Stimulated activated CD8-positive, alpha-beta memory T cell treated with anti-CD3 and anti-CD28 coated beads, Interleukin-12 subunit alpha, Interleukin-12 subunit beta, amount 100 ng/mL, for 1 hour (primary cell): ENCODE measurements at places on chromosomes 4 and X.

DNA sequence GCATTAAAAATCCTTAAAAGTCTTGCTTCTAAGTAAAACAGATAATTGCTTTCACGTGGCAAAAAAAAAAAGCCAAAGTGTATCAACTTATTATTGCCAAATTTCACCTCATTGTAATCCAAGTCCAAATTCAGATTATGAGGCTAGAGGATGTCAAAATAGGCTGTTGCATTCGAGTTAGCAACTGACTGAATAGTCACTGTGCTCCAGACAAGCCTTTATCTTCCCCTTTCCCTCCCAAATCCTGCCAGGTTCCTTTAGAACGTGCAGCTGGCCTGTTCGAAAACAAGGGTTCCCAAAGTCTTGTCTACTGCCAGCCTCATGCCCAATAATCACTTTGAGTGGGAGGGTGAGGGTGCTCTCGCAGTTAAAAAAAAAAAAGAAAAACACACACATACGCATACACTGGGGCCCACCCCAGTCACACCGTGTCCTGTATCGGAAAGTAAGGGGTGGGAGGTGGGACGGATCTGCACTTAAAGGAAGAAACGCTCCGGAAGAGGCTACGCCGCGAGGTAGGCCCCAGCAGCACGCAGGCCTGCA lies 603 bp downstream of the MAD2L1 start:
- DNase-seq: no peak

DNA sequence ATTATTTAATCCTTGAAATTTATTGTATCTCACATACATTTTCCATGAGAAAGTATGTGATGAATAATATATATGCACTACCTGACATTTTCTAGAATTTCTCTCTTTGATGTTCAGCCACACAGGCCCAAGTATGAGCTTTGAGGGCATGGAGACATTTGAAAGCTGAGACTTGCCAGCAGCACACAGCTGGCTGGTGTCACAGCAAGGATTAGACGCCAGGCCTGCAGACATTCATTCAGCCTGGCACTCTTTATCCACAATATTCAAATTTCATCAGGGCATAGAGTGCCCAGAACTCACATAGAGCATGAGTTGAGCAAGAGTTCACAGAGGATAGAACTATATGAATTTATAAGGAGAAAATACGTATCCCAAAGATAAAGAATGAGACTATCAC lies 74.0 kb downstream of the GRIA2 start:
- no peak for DNase-seq

DNA sequence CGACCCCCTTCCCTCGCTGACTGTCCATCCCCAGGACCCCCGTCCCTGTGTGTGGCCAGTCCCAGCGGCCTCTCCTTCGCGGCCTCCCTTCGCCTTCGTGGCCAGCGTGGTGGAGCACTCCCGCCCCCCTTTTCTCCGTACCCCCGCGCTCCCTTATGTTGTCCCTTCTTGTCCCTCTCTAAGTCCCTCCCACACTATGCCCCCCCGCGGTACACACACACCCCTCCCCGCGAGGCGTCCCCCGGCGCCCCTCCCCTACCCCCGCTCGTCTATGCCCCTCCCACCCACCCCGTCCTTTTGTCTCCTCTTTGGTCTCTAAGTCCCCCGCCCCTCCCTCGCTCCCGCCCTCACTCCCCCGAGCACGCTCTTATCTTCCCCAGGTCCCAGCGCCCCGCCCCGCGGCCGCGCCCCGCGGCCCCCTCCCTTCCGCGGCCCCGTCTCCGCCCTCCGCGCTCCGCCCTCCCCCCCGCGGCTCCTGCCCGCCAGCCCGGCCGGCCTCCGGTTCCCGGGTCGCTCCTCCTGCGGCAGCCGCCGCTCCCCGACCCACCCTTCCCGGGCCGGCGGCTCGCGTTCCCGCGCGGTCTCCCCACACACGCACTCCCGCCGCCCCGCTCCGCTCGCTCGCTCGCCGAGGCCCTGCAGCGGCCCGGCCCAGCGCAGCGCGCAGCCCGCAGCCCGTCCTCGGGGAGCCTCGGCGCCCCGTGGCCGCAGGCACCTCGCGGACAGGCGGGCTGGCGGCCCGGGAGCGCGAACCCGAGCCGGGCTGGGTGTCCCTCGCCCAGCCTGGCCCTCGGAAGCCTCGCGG lies 26.3 kb downstream of the UTP14A start:
- DNase-seq: peak; percentile 57

GRCh38 chrX:22628275-22628674 lies 355.6 kb downstream of the CBLL2 start:
- no peak for DNase-seq

DNA sequence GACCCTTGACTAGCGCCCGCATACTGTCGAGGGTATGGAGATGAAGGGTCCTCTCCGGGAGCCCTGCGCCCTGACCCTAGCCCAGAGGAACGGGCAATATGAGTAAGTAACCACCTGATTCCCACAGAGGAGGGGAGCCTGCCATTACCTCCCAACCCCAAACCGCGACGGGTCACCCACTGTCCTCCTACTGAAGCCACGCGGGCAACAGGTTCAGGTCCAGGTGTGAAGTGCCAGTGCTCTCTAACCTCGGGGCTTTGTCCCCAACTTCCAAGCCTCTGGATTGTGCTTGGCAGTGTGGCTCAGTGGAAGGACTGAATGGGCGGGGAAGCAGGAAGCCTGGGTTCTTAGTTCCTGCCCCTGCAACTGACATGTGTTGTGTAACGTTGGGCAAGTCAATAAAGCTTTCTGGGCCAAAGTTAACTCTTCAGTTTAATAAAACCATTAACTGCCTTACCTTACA lies 694 bp downstream of the OCRL start:
- no peak for DNase-seq

DNA sequence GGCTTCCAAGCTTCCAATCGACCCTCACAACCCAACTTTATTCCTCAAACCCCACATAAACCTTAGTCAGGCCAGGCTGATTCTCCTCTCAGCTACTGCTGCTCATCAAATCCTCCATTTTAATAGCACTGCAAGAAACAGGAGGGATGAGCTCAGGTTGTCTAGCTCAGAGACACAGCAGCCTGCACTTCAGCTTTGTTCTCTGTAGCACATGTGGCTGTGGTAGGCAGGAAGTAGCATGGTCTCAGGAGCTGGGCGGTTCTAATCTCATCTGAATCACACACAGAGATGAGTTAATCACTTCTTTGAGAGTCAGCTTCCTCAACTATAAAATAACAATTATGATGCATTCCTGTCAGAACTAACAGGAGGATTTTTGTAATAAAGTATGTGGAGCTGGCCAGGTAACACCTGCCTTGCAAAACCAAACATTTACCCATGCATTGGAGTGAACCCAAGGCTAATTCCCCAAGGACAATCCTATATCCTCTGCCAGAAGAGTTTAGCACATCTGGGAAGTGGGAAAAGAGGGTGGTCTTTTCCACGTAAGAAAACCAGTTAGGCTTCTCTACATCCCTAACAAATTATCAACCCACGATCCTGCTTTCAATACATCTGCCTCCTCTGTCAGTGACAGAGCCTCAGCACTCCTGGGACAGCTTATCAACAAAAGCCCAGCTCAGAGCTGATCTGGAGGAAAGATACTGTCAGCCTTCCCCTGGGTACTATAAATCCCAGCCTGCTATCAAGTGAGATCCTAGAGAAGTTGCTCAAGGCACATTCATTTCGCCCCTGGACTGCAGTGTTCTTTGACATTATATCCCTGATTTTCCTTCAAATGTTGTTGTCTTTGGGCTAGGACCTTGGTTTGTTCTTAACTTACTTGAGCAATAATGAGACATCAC lies 32.8 kb downstream of the ELOVL6 start:
- peak; percentile 32 for DNase-seq

DNA sequence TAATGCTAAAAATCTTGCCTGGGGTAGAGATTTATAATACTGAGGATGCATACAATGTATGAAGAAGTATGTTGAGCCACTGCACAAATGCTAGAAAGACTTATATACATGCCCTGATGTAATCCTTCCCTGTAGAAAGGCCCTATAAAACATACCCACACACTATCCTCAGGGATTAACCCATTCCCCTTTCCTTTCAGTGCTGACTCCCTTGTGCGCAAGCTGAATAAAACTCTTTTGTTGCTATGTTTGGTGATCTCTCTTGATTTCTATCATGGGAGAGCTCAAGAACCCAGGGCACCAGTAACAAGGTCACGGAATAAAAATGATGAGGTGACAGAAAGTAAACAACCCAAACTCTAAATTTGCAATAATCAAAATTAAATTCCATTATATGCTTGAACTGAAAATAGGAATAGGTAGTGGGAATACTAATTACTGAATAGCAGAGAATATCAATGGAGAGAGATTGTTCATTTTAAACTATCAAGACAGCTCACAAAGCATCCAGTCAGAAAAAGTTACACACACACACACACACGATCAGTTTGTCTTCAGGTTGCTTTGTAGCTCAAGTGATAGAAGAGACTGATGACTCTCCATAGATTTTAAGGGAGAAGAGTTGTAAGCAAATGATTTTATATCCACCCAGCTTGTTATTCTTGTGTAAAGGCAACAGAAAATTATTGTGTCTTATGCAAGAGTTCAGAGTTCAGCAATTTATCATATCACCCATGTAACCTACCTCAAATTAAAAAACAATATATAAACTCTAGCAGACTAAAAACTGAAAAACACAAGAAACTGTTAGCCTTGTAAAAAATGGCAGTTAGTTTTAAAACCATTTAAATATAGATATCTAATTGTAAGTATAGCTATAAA lies 14.8 kb downstream of the TIGD2 start:
- DNase-seq: no peak

DNA sequence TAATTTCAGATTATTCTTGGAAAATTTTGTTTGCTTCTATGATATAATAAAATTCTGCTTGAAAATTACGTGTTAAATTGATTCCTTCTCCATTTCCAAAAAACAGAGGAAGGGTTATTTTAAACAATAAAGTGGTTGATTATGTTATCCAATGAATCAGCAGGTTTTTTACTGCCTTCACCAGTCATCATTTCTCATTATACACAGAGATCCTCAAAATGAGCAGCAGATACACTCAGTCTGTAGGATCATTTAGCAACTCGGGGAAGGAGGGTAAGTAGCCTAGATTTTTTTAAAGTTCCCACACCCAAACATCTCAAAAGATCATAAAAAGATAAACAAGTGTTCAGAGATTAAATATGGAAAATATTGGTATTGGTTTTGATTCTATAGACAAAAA lies 6.8 kb upstream of the TMEM144 start:
- DNase-seq: no peak

- DNase-seq: no peak
Measured at GRCh38 chr4:15836362-15836761, 58.2 kb downstream of the CD38 start.

- no peak for DNase-seq
Measured at GRCh38 chr4:58209551-58209950, 1099.4 kb upstream of the IGFBP7 start.

- no peak for DNase-seq
Measured at GRCh38 chrX:11242704-11243103, 50.5 kb upstream of the AMELX start.

DNA sequence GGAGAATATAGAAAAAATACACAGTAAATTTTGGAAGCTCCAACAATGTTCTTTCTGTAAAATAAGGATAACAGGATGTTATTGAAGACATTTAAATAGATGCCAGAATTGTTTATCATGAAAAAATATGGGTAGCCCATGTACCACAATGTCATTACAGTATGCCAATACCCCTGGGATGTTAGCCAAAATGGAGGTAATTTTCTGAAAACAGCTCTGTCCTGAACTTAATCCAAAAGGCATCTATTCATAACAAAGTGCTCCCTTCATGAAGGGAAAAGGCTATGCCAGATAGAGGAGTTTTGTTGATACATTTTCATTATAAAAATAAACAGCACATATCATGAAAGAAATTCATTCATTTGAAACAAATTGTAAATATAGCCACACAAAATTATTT lies 1902.6 kb upstream of the AGA start:
- DNase-seq: no peak

DNA sequence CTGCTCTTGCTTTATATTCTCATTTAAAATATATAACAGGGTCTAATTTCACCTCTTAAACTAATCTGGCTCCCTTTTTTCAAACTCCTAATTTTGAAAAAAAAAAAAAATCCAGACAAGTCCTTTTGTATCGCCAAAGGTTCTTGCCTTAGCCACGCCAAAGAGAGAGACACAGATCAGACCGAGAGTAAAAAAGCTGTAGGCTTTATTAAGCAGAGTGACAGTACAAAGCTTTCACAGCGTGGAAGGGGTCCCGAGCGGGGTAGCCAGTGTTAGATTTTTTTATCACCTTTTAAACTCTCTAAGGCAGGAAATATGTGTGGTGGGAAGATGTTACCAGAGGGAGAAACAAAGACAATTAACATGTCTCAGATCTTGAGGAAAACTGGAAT lies 54.1 kb downstream of the PAGE2 start:
- no peak for DNase-seq

GRCh38 chr4:41613821-41614220 lies 75.9 kb downstream of the LIMCH1 start:
- no peak for DNase-seq

- DNase-seq: no peak
Measured at GRCh38 chr4:134202166-134202956, 772 bp upstream of the PABPC4L start.

- DNase-seq: no peak
Measured at GRCh38 chr4:88144866-88145300, 13.6 kb downstream of the ABCG2 start.

DNA sequence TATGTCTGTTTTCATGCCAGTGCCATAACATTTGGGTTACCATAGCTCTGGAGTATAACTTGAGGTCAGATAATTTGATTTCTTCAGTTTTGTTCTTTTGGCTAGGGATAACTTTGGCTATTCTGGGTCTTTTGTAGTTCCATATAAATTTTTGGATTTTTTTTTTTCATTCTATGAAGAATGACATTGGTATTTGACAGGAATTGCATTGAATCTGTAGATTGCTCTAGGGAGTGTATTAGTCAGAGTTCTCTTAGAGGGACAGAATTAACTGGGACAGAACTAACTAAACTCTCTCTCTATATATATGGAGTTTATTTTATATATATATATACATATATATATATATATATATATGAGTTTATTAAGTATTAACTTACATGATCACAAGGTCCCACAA lies 32.2 kb upstream of the SLIT2 start:
- no peak for DNase-seq

- DNase-seq: no peak
Measured at GRCh38 chrX:23644744-23645143, 22.5 kb upstream of the PRDX4 start.

GRCh38 chr4:2082627-2083026 lies 23.5 kb downstream of the NAT8L start:
- no peak for DNase-seq

DNA sequence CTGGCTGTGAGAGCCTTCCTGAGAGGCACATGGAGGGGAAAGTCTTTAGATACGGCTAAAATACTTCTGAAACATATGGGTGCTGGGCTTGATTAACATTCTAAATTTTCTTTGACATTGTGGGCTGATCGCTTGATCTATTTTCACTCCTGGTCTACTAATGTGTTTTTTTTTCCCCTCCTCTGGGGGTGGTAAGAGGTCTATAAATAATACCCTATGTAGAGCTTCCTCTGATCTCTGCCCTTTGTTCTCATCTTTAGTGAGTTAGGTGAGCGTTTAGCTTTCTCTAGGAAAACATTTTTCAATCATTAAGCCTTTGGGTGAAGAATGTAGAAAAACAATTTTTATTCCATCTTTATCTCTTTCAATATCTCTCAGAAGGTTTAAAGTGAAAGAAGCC lies 9.8 kb downstream of the SLC4A4 start:
- no peak for DNase-seq

GRCh38 chrX:142036116-142036515 lies 132.4 kb downstream of the MAGEC1 start:
- no peak for DNase-seq
